ENCODE measurements at places on chromosomes 3 and 15.

DNA sequence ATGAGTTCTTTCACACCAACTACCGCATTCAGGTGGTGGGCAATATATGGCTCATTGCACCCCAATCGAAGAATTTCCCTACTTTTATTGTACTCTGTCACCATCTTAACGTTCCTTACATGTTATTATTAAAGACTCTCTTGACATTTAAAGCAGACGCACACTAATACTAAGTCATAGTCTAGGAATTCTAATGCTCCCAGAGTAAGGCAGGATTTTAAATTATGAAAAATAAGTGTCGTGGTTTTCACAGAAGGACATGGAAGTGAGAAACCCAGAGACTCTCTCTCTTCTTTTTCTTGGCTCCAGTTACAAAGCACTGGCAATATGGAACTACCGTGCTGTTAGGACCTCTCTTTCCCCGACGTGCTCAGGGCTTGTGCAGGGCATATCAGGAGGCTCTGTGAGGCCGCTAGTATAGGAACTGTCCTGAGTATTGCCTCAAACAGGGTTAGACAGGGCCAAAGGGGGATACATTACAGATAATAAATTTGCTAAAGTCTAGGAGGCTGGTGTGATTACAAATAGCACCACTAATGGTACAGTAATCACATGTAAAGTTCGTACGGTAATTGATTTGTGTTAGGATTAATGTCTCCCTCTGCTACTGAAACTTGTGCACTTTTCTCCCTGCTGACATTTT lies 590.8 kb downstream of the FOXP1 start:
- DNase-seq = no peak

GRCh38 chr3:58167431-58168351 lies 43.1 kb downstream of the DNASE1L3 start:
- peak; percentile 35 for DNase-seq

- DNase-seq = no peak
Measured at GRCh38 chr3:111070772-111071256, 802 bp upstream of the NECTIN3 start.

DNA sequence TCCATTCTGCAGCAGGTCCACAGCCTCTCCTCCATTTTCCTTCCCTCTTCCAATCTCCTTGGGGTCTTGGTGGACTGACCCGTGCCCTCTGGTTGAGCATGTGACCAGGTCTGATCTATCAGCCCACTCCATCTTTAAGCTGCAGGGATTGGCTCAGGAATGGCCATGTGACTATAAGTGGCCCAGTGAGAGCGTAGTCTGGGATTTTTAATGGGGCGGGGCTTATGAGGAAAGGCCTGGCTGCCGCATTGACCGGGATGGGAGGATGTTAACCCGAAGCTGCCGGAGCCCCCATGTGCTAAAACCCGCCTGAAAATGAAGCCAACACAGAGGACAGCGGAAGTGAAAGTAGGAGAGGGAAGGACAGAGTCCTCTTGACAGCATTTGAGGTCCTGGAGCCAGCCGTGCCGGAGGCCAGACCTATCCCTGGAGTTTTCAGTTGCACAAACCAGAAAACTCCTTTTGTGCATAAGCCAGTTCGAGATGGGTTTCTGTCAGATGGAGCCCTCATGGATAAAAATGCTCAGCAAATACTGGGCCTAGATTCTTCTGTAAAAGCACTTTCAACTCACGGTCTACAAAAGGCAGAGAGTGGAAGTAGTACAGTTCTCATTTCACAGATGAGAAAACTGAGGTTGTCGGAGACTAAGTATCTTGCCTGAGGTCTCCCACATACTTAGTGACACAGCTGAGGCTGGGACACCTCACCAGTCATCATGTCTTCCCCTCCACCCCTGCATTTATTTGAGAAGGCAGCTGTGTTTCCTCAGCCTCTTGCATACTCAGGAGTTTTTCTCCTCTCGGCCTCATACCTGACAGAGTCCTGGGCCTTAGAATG lies 61.9 kb downstream of the ATP2B2 start:
- DNase-seq = no peak
